NCI-H774 (cell line): ENCODE measurements at places on chromosomes 7 and 10.

- DNase-seq, result no peak
Measured at GRCh38 chr7:151308256-151308655, 33.4 kb upstream of the NUB1 start.

- no peak for DNase-seq
Measured at GRCh38 chr10:17645621-17646345, 1.8 kb downstream of the STAM start.

DNA sequence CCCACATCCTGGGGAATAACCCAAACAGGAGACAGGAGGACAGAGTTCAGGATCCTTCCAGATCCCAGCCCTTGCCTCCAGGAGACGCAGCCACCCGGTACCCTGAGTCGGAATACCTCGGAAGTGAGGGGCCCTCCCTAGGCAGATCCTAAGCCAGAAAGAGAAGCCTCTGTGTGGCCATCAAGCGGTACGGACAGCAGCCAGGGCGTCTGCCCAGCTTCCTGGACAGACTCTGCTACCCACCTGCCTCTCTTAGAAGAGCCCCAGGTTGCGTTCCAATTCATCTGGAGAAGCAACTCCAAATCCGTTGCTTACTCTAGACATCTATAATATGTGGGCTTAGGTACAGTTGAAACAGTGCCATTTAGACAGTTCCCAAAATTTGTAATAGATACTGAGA is 220.2 kb upstream of the SH2B2 start:
- DNase-seq, result no peak

- DNase-seq, result no peak
Measured at GRCh38 chr7:137446025-137446424, 102.5 kb upstream of the PTN start.

GRCh38 chr7:8143151-8143874 is 118.7 kb downstream of the ICA1 start:
- DNase-seq, result no peak

DNA sequence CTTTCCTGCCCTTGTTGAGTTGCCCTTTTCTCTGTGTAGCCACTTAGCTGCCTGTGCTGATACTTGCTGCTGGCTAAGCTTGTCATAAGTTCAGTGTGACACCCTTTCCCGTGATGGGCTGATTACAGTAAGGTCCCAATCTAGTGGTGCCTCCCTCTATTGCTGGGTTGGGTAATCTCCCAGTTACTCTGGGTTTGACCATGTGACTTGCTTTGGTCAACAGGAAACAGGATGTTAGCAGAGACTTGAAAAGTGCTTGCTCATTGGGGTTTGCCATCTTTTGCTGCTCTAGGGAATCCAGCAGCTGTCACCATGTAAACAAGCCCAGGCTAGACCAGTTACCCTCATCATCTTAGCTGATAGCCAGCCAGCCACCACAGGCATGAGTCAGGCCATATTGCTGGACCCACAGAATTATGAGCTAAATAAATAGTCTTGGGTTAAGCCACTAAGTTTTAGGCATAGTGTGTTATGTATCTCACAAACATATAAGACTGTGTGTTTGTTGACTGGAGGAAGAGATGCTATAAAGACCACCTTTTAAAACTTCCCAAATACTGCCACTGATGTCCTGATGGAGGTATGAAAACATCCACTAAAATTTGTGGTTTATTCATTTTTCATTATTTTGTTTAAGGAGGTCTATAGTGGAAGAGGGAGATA is 4.0 kb upstream of the LEP start:
- peak; percentile 7 for DNase-seq

DNA sequence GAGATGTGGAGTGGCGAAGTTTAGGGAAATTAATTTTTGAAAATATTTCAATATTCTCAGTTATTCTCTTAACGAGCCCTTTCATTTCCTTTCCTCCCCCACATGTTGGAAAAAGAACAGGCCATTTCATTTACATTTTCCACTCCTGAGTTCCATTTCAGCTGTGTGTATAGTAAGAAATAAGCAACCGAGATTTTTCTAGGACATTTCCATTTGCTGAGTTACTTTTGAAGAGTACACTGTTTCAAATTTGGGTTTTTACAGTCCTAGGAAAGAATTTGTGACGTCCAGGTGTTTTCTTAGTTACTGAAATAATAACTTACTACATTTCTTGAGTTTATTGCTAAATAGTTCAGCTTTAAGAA is 1.2 kb downstream of the SEPTIN7 start:
- no peak for DNase-seq

DNA sequence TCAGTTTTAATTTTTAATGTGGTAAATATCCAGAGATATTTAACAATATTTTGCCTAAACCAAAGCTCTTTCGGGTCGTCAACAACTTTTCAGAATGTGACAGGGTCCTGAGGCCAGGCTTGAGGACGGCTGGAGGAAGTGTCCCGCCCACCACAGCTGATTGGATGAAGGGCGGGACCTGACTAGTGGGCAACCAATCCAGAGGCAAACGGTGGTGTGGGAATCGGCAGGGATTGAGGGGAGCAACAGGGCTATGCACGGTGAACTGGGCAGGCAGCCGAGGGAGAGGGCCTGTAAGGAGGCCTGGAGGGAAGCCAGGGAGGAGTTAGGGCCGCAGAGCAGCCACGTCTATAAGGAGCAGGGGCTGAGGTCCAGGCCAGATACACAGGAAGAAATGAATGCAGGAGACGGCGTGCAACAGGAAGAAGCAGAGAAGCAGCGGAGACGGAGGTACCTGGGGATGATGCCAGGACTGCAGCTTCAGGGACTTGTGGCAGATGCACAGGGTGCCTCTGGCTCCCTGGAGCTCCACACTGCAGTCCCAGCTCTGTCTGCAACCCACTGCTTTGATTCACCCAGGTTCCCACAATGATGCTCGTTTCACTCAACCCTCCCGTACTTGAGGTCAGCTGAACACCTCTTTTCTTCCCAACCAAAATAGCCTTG is 46.1 kb upstream of the ZMIZ1 start:
- DNase-seq, result no peak

DNA sequence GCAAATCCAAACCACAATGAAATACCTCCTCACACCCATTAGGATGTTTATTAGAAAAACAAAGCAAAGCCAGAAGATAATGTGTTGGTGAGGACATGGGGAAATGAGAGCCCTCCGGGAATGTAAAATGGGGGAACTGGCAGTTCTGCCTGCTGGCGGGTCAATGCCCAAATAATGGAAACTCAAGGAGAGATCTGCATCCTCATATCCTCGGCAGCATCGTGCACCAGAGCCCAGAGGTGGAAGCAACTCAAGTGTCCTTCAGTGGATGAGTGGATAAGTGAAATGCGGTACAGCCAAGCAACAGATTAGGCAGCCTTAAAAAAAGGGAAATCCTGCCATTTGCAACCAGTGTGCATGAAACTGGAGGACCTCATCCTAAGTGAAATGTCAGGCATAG is 325.2 kb downstream of the WDR37 start:
- no peak for DNase-seq

DNA sequence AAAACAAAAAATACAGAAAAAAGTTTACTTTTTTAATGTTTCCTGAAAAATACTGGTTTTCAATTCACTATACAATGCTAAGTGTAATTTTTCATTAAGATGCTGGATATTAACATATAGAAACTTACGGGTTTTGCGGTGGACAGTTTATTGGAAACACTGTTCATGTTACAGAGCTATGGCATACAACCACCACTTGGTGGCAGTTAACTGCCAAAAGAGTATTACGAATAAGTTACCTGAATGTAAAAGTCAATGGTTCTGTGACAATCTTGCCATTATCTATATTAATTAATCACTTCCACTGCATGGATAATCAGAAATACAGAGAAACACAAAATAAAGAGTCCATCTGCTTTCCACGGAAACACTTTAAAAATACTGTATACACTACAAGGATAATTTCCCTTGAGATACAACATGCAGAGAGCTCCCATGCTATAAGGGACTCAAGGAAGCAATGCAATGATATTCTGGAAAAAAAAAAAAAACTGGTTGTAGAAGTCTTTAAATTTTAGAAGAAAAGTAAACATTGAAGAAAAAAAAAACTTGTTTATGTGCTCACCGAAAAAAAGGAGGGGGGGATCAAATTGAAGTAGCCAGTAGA is 97.0 kb downstream of the TPK1 start:
- DNase-seq, result peak; percentile 12

- DNase-seq, result no peak
Measured at GRCh38 chr7:105304040-105304895, 84.5 kb downstream of the SRPK2 start.

- peak; percentile 30 for DNase-seq
Measured at GRCh38 chr10:50614444-50615137, 9.2 kb downstream of the SGMS1 start.

GRCh38 chr7:44615149-44615611 is 8.8 kb downstream of the OGDH start:
- DNase-seq, result no peak

DNA sequence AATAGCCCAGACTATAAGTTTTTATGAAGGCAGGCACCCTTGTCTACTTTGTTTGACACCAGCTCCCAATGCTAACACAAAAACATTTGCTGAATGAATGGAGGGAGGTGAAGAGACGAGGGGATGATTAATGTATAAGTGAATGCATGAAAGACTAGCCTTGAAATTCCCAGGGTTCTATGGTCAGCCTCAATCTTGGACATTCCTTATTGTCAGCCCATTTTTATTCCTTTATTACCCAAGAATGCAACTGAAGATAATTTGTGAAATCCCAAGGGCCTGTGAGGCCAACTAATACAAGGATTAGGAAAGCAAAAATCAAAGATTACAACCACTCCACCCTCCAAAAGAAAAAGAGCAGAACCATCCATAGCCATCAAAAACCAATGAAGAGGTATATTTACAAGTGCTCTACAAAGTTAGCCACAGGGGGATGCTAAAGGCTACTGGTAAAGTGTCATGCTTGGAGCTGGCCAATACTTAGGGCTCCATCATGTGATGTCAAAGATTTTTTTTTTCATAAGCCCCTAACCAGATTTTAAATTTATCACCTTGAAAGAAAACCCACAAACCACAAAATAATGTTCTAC is 40.0 kb upstream of the ASAH2 start:
- DNase-seq, result no peak

GRCh38 chr7:129952086-129952652 is 591 bp downstream of the UBE2H start:
- DNase-seq, result no peak

DNA sequence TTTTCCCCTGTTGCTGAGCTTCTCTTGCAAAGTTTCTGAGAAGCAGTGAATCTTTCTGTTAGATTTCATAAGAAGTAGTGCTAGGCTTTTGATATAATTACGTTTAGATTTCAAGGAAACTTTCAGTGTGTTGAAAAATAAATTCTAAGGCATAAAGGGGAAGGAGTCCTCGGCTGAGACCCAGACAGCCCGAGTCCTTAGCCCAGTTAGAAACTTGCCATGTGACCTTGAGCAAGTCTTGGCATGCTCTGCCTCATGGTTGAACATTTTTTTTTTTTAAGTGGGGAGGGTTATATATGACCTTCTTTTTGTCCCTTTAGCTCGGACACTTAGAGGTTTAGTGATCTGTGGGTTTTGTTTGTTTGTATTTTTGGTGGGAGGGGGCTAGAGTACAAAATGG is 117.5 kb downstream of the TCF7L2 start:
- no peak for DNase-seq

- no peak for DNase-seq
Measured at GRCh38 chr7:128259131-128260061, 18.3 kb downstream of the LEP start.

- no peak for DNase-seq
Measured at GRCh38 chr7:151382079-151382885, 27.6 kb downstream of the WDR86 start.

DNA sequence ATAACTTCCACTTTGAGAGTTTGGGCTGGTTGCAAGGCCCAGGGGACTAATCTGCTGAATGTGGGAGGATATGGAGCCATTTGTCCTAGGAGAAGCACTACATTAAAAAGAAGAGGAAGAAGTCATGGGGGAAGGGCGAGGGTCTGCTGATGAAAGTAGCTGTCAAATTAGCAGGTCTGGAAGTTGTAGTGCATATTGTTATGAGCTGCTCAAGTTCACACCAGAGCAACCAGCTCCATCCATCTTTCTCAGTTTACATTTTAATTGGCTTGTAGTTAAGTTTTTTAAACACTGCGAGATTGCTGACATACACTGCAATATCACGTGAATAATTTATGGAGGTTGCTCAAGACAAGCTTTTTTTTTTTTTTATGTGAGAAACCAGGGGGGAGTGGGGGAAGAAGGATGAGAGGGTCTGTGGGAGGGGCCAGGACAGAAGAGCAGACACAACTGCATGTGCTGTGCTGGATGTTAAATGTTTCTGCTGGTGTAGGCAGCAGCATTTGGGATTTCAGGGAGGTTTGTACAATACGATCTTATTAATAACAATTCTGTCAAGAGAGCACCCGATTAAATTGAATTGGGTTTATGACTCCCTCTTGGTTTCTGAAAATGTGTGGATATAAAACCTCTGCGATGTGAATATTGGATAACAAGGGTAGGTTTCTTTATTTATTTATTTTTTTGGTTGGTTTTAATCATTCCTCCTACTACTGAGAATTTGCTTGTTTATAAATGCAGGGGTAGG is 759.0 kb upstream of the GALNT17 start:
- DNase-seq, result no peak

DNA sequence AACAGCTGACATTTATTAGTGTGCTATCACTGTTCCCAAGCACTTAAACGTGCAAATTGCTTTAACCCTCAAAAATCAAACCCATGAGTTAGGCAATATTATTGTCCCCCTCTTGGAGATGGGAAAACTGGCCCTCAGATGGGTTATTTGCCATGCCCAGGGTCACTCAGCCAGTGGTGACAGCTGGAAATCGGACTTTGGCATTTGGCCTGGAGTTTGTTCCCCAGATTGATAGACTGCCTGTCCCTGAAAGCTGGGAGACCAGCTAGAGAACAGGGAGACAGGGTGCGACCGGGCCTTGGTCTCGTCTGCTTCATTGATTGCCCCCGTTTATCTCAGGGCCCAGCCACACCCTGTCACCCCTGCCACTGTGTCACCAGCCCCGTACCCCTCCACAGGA is 366.3 kb upstream of the GALNT17 start:
- no peak for DNase-seq
